Pons (tissue), 1 donor: ENCODE measurements at places on chromosomes 7 and 10.

GRCh38 chr7:98165827-98166667 lies 45.2 kb upstream of the BHLHA15 start:
- no peak for DNase-seq

GRCh38 chr7:30900053-30900452 lies 11.6 kb upstream of the AQP1 start:
- no peak for DNase-seq

DNA sequence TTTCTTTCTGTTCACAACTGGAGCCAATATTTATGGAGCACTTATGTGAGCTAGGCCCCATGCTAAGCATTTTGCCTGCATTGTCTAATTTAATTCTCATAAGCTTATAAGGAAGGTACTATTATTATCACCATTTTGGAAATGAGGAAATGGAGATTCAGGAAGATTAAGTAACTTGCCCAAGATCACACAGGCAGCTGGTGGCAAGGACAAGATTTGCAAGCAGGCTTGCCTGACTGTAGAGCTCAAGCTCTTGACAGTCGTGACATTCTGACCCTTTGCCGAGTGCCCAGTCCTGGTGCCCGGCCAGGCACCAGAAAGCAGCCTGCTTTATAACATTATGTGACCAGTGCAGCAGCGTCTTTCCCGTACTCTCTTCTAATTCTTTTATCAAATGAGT lies 38.2 kb downstream of the WNT2 start:
- no peak for DNase-seq

DNA sequence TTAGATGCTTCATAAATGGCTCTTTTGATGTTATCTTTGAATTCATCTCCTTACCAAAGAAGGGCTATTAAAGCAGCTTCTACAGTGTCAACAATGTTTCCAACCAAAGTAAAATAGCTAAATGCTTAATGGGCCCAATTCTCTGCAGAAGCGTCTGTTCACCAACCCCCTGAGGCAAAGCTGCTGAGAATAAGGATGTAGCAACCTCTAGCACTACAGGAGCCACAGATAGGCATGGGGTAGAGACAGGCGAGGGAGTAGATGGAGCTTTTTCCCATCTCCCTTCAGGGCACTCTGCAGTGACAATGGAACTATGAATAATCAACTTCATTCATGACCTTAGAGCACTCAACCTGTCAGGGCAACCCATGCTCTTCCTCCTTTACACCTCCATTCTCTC lies 134.1 kb downstream of the FZD1 start:
- no peak for DNase-seq

DNA sequence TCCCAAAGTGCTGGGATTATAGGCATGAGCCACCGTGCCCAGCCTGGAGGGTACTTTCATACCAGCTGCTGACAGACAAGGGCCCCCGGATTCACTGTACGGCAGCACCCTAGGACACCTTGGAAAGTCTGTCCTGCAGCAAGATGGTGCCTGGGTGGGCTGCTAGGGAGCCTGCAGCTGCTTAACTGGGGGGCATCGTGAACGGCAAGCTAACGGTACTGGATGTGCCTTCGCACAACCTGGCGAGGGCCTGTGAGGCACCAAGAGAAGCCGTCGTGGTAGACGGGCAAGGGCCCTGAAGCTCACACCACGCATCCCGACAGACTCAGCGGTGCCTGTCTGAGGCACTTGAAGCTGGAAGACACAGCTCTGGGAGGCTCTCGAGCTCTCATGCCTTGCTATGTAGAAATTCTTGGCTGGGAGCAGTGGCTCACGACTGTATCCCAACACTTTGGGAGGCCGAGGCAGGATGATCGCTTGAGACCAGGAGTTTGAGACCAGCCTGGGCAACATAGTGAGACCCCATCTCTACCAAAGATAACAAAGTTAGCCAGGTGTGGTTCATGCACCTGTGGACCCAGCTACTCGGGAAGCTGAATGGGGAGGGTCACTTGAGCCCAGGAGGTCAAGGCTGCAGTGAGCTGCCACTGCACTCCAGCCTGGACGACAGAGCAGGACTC lies 9.4 kb downstream of the BRAT1 start:
- DNase-seq = no peak

GRCh38 chr10:84097787-84098353 lies 41.4 kb upstream of the GHITM start:
- peak; percentile 21 for DNase-seq

- DNase-seq = no peak
Observed at GRCh38 chr10:104897696-104898095, 256.6 kb downstream of the SORCS3 start.

DNA sequence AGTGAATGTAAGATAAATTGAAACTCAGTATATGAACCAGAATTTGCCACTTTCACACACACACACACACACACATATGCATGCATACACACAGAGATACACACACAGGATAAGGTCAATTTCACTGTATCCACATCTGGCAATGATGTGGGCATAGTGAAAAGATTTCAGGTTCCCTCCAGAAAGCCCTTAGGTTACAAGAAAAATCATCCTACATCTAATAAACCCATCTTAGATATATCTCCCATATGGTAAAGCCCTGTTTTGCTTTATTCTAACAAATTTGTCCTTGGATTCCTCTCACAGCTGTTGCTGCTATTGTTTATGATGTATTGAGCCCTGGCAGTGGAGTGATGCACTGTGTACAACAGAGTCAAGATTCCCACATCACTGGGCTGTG lies 27.9 kb upstream of the DLX6 start:
- no peak for DNase-seq

GRCh38 chr7:68904630-68905029 lies 693.6 kb upstream of the AUTS2 start:
- DNase-seq = no peak

DNA sequence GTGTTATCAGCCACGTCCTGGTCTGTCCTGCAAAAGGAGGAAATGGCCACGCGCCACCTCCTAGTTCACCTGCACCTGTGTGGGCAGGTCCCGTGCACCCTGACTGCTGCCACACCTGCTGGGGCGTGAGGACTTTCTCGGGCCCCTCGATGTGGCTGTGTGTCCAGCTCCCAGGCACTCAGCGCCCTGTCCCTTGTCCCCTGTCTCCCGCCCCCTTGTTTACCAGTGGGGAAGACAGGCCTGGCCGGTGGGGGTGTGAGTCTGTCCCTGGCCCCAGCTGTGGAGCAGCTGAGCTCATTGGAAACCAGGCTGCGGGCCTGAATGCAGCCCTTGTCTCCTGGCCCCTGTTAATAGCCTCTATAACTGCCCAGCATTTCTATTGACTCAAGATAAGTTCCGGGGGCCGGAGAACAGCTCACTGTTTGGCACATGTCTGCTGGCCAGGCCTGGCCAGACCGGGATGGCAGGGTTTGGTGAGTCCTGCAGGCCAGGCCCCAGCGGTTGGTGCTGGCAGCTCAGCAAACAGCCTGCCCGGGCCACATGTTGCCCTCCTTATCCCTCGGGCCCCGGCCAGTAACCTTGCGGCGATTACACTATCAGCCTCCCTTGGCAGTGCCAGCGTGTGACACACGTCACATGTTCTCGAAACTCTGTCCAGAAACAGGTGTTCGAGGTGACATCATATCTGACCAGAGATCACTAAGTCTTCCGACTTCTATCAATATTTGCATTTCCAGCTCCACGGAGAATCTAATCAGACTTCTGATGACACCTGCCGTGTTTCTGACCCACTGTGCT lies 52.1 kb downstream of the FOXL3 start:
- peak; percentile 96 for DNase-seq

DNA sequence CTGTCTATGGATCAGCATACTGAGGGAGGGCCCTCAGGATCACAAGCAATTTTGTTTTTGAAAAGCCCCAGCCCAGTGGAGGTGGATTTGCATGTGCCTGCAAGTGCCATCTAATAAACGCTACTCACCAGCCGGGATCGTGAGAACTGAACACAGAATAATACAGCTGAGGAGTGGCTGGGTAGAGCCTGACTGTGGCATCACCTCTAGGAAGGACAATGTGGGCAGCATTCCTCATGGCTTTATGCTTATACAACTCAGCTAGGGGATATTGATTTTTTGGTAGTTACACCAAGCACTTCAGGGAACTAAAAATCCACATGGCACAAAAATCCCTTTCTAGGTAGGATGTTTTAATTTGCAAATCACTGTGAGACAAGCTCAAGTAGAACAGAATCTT lies 72.7 kb upstream of the PALS2 start:
- DNase-seq = no peak

GRCh38 chr10:128541926-128542475 lies 415.8 kb upstream of the MKI67 start:
- DNase-seq = no peak

GRCh38 chr7:121153995-121154394 lies 165.5 kb downstream of the CPED1 start:
- no peak for DNase-seq
